ENCODE measurements at places on chromosomes 2 and 18.

DNA sequence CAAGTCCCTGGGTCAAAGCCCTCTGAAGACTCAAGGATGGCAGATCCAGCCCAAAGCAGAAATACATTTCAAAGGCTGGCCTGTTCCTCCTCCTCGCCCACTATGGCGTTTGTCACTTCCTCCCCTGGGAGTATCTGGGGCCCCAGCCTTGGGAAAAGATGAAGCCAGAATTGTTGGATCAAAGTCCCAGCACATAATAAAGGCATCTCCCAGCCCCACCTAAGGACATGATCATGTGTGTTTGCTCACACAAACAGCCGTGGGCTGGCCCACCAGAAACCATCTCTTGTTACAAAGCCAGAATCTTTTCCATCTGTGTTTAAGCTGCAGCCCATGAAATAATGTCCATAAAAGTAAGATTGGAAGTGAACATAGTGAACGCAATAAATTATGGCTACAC, 50.1 kb upstream of the HAAO start:
- DNase-seq = no peak

- DNase-seq = no peak
Measured at GRCh38 chr2:181958726-181959125, 26.9 kb upstream of the PPP1R1C start.

- no peak for DNase-seq
Measured at GRCh38 chr2:183348492-183348891, 224.2 kb downstream of the NUP35 start.

DNA sequence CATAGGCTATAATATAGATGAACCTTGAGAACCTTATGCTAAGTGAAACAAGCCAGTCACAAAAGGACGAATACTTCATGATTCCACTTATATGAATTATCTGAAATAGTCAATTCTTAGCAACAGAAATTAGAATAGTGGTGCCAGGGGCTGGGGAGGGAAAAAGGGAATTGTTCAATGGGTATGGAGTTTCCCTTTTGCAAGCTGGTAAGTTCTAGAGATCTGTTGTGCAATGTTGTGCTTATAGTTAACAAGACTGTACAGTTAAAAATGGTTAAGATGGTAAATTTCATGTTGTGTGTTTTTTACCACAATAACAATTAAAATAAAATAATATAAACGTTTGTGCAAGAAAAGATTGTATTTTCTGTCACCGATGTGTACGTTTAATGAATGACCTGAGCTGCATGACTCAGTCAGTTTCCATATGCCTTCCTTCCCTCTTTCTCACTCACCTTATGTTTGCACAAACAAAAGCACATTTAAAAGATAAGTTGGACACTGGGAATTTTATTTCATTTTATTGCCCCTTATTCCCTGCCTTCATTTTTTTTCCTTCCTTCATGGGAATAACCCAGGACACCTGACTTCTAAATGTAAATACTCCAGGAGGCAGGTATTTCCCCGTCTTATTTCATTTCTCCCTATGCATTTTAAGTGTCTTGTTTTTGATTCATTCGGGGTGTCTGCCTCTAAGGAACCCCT, 143.7 kb upstream of the TTC39C start:
- DNase-seq = no peak

GRCh38 chr18:31040686-31041270, 1.8 kb downstream of the DSC3 start:
- DNase-seq = no peak

DNA sequence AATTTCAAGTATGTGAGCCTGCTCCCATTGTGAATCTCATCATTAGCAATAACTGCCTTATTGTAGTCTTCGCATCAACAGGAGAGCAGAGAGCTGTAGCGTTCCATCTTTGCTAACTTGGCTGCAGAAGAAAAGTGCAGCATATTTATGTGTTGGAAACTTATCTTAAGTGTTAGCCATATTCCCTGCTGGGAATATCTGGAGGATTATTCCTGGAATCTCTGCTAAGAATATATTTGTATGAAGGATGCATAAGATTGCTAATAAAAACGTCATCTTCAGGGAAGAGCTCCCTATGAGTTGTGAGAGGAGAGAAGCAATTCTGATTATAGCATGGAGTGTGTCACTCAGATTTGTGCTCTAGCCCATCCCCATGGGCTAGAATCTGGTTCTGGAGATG, 115.1 kb upstream of the REG3G start:
- no peak for DNase-seq

GRCh38 chr2:231985823-231986261, 24.3 kb downstream of the DIS3L2 start:
- DNase-seq = no peak

GRCh38 chr2:147346142-147346541, 498.7 kb upstream of the ACVR2A start:
- no peak for DNase-seq

GRCh38 chr2:101463911-101464641, 10.8 kb downstream of the RFX8 start:
- no peak for DNase-seq
